AG08395 (cell line): ENCODE measurements at places on chromosomes 3 and 15.

DNA sequence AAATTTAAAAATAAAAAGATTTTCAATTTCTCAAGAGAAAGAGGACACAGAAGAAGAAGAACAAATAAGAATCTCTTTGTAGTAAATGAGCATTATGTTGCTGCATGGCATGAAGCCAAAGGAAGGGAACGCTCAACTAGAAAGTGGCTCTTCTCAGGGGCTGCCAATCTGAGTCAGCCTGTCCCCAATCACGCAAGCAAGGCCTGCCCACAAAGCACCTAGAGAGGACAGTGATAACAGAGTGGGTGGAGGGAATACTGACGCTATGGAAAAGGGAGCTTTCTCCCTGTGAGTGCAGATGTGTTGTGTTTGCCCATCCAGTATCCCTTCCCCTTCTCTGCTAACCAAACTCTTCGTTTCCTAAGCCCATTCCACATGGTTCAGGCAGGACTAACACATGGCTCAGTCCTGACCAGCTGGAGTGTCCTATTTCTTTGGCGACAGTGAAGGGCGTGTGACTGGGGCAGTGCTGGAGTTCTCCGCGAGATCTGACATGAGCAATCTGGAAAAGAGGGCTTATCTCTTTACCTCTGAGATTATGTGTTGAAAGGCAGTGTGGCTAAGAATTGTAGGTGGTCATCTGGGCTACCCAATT, 14.2 kb downstream of the FBN1 start:
- DNase-seq, result no peak

- no peak for DNase-seq
These were observed 5.0 kb downstream of the CD86 start for GRCh38 chr3:122060040-122060698.

DNA sequence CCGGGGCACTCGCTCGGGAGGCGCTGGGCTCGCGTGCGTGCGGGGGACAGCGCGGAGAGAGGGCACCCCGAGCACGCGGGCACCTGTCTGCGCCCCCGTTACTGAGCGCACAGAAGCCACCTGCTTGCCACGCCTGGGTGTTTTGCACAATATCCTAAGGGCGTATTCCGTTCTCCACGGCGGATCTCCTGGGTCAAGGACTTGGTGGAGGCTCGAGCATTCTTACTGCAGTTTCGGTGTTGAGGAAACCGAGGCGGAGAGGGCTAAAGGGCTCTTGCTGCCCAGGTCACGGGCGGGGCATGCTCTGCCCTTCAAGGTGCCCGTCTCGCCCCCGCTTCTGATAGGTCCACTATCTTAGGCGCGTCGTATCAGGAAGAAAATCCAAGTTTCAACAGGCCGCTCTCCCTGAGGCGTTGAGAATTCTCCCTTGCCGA, 526 bp downstream of the GPD1L start:
- no peak for DNase-seq

DNA sequence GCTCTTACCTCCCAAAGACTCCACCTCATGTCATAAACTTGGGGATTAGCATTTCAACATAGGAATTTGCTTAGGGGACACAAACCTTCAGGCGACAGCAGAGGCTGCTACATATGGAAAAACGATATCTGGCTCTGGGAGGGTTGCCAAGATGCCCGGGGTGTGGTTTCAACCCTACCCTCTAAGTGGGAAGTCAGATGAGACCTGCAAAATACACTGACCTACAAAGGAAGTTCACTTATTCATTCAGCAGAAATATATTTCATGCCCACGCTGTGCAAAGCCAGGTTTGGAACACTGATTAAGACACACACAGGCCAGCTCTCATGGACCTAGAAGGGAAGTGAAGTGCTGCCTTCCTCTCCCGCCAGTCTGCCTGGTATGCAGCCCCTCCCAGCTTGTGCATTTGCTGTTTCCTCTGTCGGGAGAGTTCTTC, 239.3 kb downstream of the FEZF2 start:
- peak; percentile 8 for DNase-seq

GRCh38 chr3:187640569-187641059, 29.6 kb downstream of the SST start:
- peak; percentile 35 for DNase-seq

DNA sequence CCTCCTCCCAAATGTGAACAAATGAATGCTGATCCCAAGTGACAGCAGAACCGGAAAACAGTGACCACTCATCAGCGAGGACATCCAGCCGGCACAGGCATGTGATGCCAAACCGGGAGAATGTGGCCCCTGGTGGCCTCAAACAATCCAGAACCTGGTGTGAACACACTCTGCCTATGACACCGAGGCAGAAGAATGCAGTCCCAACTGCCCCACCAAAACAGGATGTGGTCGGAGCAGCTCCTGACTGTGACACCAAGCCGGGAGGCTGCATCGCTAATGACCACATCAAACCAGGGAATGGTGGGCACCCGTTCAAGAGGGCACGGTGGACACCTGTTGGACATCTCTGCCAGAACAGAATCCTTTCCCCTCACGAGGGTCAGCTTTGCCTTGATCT, 15.4 kb downstream of the SCN5A start:
- DNase-seq, result peak; percentile 47

DNA sequence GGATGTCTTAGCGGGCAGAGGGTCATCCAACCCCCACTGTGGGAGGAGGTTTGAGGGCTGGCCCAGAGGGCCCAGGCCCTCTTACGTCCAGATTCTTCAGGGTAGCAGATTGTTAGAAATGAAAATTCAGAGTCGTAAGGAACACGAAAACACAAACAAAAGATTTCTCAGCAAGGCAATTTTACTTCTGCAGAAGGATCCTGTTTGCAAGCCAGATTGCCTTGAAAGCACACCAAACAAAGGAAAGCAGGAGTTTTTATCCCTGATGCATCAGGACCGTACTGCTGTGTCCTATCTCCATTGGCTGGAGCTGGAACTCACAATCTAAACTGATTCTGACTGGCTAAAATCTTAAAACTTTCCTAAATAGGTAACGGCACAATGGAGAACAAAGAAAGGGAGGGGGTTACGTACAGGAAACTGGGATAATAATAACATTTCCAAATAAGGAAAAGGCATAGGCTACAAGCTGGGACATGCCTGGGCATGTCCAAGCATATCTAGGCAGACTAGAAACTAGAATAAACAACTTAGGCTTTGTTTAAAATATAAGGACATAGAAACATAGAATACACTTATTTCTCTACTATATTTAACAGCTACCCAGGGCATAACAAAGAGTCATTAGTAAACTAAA, 97.3 kb upstream of the C2CD4B start:
- no peak for DNase-seq

- DNase-seq, result peak; percentile 1
These were observed 20.0 kb upstream of the GOLGA6C start for GRCh38 chr15:75238150-75238549.

- DNase-seq, result no peak
These were observed 168.4 kb downstream of the STAC start for GRCh38 chr3:36548712-36549111.

- DNase-seq, result no peak
These were observed 151.6 kb upstream of the UBE2E2 start for GRCh38 chr3:23051240-23052140.

GRCh38 chr3:196063971-196064370, 17.9 kb downstream of the TFRC start:
- DNase-seq, result no peak

- peak; percentile 49 for DNase-seq
These were observed 16.8 kb downstream of the EMC4 start for GRCh38 chr15:34241376-34242330.

DNA sequence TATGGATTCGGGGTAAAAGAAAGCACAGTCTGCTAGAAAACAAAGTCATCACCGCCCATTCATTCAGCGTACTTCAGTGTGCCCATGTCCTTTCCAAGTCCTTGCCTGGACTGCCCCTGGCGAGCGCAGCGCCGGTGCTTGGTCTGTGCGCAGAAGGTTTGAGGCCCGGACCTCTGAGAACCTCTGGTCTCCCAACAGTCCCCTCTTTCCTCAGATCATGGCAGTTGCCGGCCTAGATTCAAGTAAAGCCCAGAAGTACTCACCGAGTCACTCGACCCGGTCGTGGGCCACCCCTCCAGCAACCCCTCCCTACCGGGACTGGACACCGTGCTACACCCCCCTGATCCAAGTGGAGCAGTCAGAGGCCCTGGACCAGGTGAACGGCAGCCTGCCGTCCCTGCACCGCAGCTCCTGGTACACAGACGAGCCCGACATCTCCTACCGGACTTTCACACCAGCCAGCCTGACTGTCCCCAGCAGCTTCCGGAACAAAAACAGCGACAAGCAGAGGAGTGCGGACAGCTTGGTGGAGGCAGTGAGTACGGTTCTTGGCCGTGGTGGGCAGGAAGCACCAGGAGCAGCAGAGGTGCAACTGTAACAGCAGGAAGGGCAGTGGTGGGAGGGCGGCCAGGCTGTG, 36.3 kb downstream of the CHDH start:
- DNase-seq, result no peak

DNA sequence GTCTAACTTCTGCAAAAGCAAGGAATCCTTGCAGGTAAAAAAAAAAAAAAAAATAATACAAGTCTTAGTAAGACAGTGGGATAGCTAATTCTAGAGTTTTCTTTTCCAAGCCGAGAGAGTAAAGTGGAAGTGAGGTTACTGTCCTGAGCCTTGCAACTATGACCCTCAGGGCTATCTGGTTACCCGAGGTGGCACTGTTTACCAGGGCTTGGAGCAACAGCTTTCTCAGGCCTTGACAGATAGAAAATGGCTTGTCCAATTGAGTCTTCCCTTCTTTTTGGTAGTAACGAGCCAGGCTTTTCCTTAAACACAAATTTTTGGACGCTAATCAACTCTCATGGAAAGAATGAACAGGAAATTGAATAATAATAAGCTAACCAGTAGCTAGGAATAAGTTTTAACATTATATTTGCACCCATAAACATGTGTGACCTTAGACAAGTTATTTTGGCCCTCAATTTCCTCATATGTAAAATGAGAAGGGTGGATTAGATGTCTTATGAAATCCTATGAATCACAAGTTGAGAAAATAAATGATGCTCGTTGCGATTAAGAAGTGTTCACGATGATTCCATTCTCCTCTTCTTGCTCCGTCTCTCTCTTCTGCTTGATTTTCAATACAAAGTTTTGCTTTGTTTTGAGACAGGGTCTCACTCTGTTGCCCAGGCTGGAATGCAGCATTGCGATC, 236.9 kb upstream of the KBTBD8 start:
- DNase-seq, result no peak

GRCh38 chr3:170531054-170531453, 54.8 kb downstream of the SLC7A14 start:
- no peak for DNase-seq

GRCh38 chr3:70805061-70805889, 492.8 kb upstream of the MDFIC2 start:
- DNase-seq, result peak; percentile 24

DNA sequence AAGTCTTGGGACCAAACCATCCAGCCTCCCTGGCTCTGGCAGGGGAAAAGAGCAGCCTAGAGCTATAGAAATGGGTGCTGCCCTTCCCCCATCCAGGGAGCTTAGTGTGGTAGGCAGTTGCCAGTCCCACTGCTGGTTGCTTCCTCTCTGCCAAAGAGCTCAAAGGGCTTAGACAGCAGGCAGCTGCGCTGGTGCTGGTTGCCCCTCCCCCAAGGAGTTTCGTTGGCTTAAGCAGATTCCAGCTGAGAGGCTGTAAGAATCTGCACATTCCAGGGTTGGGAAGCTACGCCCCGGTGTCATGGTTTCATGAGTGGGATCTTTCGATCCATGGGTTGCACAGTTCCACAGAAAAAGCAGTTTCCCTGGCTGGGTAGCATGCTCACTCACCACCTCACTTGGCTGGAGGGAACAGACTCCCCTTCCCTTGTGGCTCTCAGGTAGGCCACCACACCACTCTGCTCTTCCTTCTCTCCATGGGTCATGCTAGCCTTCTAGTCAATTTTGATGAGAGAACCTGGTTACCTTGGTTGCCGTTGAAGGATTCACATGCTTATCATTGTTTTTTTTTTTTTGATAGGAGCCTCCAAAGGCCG, 195.1 kb downstream of the EPHA6 start:
- DNase-seq, result no peak

GRCh38 chr15:61479613-61480012, 250.5 kb upstream of the RORA start:
- no peak for DNase-seq

GRCh38 chr3:107211608-107212007, 165.6 kb upstream of the CCDC54 start:
- no peak for DNase-seq
